D721Med (cell line): ENCODE measurements at places on chromosomes 3 and 15.

DNA sequence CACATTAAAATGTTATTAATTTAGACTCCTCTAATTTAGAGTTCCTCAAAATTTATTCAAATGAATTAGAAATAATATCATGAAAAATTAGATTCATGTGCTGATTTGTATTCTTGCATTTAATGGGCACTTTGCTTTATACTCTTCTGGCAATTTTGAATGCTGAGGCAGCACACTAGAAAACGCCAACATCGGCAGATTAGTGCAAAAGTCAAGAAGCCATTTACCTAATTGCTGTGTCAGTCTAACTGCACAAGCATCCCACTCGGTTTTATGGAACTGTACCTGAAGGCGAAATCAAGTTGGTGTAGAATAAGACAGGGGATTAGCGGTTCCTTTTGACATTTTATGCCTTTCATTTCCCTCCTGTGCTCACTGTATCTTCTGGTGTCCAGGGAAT lies 382.0 kb downstream of the ROBO2 start:
- DNase-seq, result no peak

GRCh38 chr15:34365836-34366235 lies 1.2 kb downstream of the LPCAT4 start:
- DNase-seq, result no peak

GRCh38 chr3:178084938-178085816 lies 451.1 kb upstream of the KCNMB2 start:
- no peak for DNase-seq

DNA sequence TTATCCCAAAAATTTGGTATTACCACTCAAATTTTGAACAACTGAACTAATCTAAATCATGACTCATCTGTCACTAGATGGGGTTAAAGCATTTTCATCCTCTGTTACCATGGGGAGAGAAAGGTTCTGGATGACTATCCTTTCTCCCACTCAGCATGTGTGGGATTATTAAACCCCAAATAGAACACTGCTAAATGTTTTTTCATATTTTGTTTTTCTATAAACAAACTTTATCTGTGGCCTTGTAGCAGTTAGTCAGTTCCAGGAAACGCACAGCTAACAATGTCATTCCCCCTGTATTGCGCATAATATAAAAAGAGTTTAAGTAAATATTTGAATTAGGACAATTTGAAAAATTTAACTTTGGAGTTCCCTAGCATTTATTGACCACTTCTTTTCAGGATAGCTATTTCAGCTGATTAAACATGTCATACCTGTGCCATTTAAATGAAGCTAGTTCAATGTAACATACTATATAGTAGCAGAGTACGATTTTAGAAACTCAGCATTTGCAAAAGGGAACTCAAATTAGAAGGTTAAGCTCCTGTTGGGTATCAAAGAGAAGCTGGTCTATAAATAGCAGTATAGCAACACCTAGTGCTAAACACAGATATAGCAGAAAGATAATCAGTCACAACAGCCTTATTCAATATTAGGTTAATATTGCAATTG lies 9.2 kb upstream of the TMEM212 start:
- DNase-seq, result no peak

DNA sequence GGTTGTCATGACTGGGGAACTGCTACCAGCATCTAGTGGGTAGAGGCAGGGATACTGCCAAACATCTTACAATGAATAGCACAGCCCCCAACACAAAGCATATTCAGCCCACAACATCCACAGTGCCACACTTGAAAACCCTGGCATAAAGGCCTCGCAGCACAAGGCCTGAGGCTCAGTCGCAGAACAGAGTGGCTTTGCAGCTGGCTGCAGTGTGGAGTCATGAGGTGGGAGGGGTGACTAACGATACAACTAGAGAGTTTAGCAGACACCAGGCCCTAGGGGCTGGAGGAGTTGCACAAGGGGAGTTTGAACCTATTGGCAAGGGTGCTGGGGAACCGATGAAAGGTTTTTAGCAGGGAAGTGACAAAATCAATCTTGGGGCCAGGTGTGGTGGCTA lies 32.1 kb downstream of the GRK7 start:
- no peak for DNase-seq

DNA sequence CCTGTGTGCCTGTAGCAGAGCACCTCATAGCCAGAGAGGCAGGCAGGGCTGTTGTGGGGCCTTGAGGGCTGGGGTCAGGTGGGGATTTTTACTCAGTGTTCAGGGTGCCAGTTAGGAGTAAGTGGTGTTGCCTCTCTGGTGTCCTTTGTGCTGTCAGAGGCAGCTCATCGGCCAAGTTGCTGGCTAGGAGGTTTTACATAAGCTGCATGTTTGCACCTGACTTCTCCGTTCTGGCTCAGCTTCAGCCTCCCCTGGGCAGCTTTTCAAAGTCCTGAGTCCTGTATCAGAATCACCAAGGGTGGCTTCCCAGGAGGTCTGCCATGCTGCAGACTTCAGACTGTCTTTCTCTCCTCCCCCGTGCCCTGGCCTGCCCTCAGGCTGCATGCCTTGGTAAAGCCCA lies 242.6 kb upstream of the TPM1 start:
- no peak for DNase-seq

GRCh38 chr3:7410782-7411181 lies 549.9 kb downstream of the GRM7 start:
- no peak for DNase-seq

- no peak for DNase-seq
These were observed 65.8 kb upstream of the GSK3B start for GRCh38 chr3:120160050-120160449.
